Mucosa of descending colon (tissue), 3 donors: ENCODE measurements at places on chromosomes 3 and 15. TPM values are rescaled to one million over a fixed set of nuclear protein-coding genes. Genes with fewer than 3 reads are reported as not detected.

GRCh38 chr3:166291186-166291955 is 454.1 kb upstream of the BCHE start:
- DNase-seq: no peak

DNA sequence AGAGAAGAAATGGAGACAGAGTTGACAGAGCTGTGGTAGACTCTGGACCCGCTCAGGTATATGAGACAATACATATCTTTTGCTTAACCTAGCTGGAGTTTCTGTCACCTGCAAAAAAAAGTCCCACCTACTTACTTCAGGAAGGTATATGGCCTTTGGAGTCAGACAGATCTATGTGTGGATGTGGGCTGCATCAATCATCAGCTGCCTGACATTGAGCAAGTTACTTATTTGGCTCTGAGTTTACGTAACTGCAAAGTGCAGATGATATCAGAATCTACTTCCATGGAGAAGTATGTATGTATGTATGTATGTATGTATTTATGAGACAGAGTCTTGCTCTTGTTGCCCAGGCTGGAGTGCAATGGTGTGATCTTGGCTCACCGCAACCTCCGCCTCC is 124.3 kb downstream of the MYLK start:
- DNase-seq: no peak

- DNase-seq: no peak
Observed at GRCh38 chr3:169790687-169791429, 17.7 kb downstream of the MYNN start.

The FBXL22 gene
- total RNA-seq: 5.1 TPM

DNA sequence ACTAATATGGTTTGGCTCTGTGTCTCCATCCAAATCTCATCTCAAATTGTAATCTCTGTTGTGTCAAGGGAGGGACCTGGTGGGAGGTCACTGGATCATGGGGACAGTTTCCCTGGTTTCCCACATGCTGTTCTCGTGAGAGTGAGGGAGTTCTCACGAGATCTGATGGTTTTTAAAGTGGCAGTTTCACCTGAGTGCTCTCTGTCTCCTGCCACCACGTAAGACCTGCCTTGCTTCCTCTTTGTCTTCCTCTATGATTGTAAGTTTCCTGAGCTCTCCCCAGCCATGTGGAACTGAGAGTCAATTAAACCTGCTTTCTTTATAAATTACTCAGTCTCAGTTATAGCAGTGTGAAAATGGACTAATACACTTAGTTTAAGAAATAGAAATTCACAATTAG is 228.9 kb downstream of the CD47 start:
- DNase-seq: no peak

- DNase-seq: no peak
Observed at GRCh38 chr15:36791844-36792571, 212.6 kb downstream of the CDIN1 start.

DNA sequence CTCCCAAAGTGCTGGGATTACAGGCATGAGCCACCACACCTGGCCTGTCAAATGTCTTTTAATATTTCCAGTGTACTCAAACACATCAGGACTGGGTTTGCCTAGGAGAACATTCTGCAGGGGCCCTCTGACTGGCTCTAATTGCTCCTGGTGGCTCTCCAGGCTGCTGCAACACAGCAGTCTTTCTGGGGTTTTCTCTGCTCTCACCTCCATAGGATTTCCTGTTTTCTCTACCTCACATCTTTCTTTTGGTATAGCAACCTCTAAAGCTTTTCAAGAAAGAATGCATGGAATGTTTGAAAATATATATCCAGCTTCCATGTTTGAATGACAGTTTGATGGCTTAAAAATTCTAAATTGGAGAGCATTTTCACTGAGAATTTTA is 83.3 kb upstream of the IGSF10 start:
- no peak for DNase-seq

- peak; percentile 62 for DNase-seq
Observed at GRCh38 chr15:65067645-65068402, at the start of gene RASL12. Gene RASL12, minus strand, starts transcription at chr15:65067991. Its CDS starts 156 bp downstream, at chr15:65067835.

DNA sequence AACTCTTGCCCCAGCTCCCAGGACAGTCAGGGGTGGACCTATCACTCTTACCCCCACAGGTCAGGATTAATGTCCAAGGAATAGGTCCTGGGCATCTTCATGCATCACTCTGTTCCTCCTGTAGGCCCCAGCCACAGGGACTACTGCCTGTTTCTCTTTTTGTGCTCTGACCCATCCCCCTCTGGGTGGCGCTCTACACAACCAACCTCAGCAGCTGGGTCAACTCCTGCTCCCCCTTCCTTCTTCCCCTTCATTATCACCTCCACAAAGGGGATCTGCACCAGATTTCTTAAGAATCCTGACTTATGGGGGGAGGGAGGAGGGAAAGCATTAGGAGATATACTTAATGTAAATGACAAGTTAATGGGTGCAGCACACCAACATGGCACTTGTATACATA is 12.2 kb upstream of the TRANK1 start:
- no peak for DNase-seq

The CD200R1L gene
- not detected for total RNA-seq

DNA sequence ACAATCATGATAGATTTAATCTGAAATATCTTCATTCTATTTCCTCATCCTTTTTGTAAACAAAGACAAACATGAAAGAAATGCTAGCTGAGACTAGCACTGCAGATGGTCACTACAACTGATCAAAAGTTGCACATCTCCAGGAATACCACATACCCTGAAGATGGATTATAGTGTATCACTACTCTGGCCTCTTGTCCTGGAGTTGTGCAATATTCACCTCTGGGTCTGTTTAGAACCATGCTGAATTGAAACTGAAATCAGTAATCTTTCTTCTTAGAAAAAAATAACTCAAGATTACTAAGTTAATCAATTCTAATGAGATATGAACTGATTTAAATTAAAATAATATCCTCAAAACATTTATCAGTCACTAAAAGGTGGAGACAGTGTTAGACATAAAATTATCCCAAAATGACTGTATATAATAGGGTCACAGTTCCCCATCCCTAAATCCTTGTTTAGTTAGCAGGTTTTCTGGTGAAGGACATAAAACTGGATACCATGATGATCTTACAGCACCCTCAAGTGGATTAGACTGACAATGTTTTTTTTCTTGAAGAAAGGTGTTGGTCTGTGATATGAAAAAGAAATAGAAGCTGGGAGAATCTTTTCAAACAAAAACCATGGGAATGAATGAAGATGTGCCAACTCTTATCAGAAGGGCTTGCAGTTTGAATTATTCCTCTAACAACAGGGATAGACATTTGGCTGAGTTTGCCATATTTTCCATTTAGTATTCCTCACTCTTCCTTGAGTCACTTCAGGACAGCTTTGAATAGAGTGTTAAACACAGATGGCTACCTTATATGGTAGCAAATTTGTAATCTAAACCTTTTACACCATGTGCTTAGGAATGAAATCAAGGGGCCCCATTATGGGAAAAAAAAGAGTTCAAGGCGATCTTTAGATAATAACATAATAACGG is 7.1 kb upstream of the TTC14 start:
- DNase-seq: no peak

The PHLDB2 gene
- 9.4 TPM for total RNA-seq

The RAD18 gene
- 10.2 TPM for total RNA-seq

- no peak for DNase-seq
Observed at GRCh38 chr15:26091184-26091583, 228.1 kb upstream of the ATP10A start.

DNA sequence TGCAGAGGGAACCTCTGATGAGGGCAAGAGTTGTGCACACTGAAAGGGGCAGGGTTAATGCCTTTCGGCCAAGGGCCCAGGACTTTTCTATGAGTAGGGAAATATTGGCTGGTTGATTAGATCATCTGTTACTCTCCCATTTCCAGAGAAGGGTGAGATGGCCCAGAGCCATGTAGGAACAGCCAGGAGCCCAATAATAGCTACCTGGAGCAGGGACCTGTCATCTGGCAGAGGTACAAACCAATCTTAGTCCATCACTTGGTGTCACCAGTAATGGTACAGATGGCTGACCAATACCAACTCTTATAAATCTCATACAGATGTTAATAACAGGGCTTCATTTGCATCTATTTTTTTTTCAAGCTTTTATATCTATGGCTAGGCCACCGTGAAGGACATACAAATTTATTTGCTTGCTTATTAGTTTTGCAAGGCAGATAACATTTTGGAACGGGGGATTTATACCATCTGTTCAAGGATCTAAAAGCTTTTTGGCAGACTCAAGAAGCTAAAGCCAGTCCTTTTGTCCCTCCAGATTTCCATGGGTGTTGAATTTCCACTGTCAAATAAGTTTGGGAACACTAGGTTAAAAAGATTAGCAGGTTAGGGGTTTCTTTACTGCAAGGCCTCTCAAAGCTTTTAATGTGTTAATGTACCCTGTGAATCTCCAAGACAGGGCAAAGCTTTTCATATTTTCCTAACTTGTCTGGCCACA is 79.3 kb downstream of the TNIK start:
- DNase-seq: no peak

The GABRR3 gene
- total RNA-seq: not detected
